ENCODE measurements at places on chromosomes 7 and 10.

- no peak for DNase-seq
Observed at GRCh38 chr7:129796186-129796775, 156.5 kb downstream of the UBE2H start.

GRCh38 chr7:123143252-123144006, 56.3 kb downstream of the SLC13A1 start:
- DNase-seq = no peak

DNA sequence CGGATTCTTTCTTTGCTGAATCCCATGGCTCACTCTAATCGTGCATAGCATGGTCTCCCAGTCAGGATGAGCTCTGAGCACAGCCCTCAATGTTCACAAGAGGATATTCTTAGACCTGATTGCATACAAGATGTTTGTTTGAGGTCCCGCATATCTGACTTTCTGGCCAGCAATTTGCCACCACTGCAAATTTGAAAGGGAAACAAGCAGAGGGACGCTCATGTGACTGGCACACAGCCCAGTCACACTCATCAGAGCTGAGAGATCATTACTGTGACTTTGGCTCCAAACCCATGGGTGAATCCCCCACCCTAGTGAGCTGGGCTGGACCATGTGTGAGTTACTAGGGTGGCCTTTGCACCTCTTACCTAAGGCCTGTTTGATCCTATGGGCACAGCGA, 9.9 kb downstream of the TAS2R41 start:
- DNase-seq = peak; percentile 39

GRCh38 chr7:2954433-2954853, 89.2 kb downstream of the CARD11 start:
- no peak for DNase-seq

DNA sequence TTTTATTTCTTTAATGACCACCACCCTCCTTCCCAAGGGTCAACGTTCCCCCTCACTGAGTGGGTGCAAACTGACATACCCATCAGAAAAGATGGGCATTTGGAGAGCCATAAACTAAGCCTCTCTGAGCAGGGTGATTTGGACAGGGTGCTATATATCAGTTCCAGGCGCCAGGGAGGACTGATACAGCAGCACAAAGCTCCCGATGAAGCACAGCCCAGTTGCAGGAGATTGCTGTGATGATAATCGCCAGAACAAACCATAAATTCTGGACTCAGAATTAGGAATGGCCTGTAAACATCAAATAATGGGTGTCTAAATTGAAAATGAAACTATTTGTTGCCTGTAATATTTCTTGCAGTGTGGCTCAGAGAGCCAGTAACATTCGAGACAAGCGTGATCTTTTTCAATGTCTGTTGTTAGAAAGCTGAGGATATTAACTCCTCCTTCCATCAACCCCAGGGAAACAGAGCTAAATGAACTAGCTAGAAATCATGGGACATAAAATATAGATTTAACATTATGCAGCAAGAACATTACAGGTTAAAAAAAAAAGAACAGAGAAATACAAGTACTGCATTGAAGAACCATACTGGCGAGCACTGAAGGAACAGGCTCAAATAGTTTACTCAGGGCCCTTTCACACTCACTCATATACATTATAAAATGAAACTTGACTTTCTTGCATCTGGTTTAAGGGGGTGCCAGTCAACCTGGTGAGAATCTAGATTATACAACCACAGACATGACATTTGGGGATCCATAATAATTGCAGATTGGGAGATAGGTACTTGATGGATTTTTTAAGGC, 137.5 kb upstream of the LRRTM3 start:
- no peak for DNase-seq
